ENCODE measurements at places on chromosomes 4 and X.

DNA sequence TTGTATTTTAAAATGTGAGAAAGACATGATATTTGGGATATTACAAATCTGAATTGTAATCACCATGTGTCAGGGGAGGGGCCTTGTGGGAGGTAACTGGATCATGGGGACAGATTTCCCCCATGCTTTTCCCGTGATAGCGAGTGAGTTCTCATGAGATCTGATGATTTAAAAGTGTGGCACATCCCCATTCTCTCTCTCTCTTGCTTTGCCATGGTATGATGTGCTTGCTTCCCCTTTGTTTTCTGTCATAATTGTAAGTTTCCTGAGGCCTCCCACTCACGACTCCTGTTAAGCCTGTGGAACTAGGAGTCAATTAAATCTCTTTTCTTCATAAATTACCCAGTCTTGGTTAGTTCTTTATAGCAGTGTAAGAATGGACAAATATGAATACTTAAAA, 39.0 kb downstream of the CCDC158 start:
- DNase-seq, result no peak

DNA sequence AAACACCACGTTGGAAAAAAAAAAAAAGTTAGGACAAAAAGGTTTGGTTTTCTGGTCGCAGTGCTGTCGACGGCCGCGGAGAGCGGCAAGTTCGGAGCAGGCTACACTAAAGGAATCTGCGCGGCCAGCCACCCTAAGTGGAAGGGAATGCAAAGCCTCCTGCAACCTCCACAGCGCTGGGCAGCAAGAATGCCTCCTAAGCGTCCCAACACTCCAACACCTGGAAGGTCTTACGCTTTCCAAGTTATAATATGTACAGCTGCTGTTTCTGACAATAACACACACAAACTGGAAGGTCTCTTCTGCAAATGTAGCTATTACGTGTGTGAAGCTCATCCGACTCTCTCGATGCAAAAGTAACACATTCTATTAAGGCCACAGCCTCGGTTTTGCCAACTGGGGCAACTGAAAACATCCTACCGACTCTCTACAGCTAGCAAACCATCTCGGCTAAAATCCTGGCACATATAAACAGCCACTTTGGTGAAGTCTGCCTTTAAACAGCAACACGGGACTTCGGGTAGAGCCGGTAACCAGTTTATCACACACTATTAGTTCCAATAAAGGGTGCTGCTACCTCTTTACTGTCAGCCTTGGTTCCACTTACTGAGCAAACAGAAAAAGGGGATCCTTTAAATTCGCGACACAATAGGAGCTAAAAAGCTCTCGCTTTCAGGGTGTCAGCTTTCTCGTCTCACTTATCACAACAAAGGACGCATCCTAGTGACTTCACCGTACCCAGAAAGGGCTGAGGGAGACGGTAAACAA, 895 bp downstream of the SMIM14 start:
- no peak for DNase-seq

DNA sequence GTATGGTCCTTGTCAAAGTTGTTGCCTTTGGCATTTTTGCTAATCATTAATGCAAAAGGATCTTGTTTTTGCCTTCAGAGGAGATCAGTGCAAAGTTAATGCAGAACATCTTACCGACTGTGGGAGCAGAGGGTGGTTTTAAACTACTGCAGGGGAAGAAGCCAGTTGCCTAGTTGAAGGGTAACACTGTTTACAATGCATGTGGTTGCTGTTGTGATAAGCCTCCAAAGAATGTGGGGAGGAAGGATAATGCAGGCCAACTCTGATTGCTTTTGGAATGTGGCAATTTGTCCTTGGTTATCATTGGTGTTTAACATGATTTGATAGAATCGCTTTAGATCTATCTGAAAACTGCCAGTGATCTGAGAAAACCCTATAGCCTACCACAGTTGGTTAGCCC, 204.3 kb upstream of the TLL1 start:
- no peak for DNase-seq

DNA sequence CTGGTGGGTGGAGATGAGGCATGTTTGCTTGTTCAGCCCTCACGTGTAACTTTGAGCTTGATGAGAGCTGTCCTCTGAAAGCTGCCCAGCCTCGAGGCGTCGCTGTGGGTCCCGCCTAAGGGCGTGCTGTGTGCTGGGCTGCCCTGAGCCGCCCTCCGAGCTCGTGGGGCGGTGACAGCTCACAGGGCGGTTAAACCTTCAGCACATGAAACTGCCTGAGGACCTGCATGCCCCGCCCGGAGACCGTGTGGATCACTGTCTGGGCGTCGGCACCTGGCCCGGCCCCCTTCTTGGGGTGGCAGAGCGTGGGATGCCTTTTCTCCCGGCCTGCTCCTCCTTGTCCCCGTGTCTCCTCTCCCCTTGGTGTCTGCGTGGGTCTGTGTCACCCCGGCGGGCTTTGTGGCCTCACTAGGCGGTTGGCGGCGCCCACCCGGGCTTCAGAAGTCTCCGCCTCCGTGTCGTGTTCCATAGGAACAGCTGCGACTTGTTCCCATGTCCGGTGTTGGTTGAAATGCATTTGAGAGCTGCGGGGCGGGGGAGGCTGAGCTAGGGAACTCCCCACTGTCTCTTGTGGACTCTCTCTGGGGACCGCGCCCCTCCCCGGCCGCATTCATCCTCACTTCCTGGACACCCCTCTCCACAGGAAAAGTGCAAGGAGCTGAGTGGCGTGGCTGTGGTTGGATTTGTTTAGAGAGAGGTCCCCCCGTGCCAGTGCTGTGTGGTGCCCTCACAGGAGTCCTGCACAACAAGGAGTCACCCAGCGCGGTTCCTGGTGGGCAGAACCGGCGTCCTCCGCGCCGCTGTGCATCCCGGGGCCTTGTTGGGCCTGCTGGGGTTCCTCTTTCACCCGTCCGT, 6.8 kb downstream of the AKAP17A start:
- DNase-seq, result no peak
